COLO829 (cell line): ENCODE measurements at places on chromosomes 2 and 18.
A peak's percentile ranks its signal among the peaks of the same experiment; 100 is the strongest.

GRCh38 chr2:241049739-241050623 is 51.6 kb downstream of the SNED1 start:
- no peak for DNase-seq

GRCh38 chr18:47150029-47150823 is at the start of gene HDHD2:
Gene HDHD2, minus strand, starts transcription at chr18:47150500. Its CDS starts 14,061 bp downstream, at chr18:47136439.
- peak; percentile 69 for DNase-seq

GRCh38 chr2:118443596-118443995 is 355.3 kb downstream of the INSIG2 start:
- no peak for DNase-seq

DNA sequence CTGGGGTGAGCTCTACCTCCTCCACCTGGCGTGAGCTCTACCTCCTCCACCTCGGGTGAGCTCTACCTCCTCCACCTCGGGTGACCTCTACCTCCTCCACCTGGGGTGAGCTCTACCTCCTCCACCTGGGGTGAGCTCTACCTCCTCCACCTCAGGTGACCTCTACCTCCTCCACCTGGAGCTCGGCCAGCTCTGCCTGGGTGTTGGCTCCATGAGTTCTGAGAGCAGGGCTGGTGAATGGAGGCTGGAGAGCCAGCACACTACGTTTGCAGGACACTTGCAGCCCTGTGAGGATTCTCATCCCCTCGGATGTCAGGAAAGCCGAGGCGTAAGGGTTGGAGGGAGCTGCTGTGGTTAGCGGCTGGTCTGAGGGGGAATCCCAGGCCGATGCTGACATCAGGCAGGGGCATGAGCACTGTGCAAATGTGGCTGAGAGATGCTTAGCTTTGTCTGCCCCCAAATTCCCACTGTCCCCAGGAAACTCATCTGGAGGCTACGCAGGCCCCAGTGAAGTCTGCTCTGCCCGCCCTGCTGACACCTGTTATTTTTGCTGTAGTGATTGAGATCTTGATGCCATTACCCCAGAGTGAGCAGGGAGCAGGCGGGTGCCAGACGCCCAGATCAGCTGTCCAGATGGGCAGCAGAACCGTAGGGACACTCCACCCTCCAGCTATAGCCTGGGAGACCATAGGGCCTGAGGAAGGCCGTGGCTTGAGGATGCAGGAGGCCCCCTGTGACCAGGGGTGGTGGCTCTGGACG is 3.3 kb downstream of the CROCC2 start:
- no peak for DNase-seq

DNA sequence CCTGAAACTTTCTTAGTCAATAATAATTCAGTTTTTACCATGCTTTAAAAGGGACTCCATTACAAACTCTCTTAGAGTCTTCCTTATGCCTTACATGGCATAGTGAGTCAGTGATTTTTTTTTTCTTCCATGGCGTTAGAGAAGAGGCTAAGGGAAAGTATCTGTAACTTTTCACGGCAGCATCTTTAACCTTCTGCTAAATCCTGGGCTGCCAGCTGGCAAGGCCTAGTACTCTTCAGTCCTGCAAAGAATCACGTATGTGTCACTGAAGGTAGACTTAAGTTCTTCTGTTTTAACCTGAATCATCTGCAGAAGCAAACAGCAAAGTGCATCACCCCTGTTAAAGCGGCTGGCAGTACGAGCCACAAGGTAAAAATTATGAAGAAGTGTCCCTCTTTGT is 286.3 kb upstream of the FN1 start:
- DNase-seq: no peak

DNA sequence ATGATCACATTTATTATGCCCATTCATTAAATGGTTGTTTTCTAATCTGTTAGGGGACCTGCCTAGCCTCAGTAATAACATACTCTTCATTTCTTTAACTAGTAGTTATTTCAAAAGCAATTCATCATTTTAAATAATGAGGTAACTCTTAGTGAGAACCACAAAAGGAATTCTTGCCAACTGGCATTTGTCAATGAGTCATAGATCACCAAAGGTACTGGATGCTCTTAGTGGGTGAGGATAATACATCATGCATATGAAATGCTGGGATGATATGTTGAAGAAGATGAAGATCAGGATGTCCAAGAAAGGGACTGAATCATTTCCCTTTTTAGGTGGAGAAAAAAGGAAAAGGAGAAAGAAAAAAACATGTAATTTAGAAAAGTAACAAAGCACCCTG is 826.2 kb upstream of the DDX18 start:
- no peak for DNase-seq

GRCh38 chr2:131044075-131044756 is 49.0 kb downstream of the FAM168B start:
- no peak for DNase-seq

- DNase-seq: peak; percentile 28
Observed at GRCh38 chr18:10138719-10139118, 224.9 kb downstream of the VAPA start.

GRCh38 chr18:12283256-12283655 is 24.8 kb upstream of the TUBB6 start:
- no peak for DNase-seq

DNA sequence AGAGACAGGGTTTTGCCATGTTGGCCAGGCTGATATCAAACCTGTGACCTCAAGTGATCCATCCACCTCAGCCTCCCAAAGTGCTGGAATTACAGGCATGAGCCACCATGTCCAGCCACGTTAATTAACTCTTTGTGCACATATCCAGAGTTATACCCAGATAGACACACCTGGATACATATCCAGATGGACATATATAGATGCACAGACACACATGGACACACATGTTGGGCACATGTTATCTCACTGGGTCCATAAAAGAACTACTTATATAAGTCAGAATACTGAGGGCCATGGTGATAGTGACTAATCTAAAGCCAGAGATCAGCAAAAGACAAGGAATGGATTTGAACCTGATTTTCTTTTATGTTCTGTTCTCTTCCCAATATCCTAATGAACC is 158.6 kb downstream of the IRS1 start:
- DNase-seq: no peak

DNA sequence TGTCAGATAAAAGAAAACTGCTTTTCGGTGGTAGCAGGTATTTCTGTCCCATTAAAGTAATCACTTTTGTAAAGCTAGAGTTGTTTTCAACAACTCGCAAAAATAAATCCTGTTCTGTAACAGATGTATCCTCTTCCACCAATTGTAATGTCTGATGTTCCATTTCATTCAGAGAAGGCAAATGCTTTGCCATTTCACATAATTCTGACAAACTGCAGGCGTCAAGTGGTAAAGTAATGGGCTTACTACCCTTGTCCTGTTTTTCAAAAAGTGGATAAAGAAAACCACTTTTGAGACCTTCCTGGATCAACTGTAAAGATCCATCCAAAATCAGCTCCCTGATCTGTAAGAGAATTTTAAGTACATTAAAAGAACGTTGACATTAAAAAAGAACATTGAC is 16.6 kb downstream of the METTL4 start:
- no peak for DNase-seq

GRCh38 chr2:232432598-232433184 is 23.3 kb upstream of the ALPI start:
- DNase-seq: no peak

DNA sequence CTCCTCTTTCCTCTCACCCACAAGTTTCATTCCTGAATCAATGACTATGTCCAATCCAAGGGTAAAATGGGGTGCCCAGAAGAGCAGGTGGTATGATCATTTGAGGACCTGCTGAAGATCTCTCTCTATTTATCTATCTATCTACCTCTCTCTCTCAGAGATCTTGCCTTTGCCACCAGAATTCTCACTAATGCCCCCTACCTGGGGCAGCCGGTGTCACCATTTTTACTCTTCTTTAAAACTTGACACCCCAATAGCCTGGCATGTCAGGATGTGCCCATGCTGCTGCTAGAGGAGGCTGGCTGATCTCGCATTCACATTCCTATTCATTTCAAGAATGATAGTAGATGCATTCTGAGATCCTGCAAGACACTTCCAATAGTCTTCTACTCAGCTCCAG is 24.3 kb upstream of the RPIA start:
- no peak for DNase-seq

- DNase-seq: no peak
Observed at GRCh38 chr2:200223205-200223784, 83.2 kb upstream of the SPATS2L start.

- no peak for DNase-seq
Observed at GRCh38 chr2:96574364-96574763, 37.8 kb downstream of the ARID5A start.

- no peak for DNase-seq
Observed at GRCh38 chr2:199160677-199161465, 296.9 kb downstream of the SATB2 start.

DNA sequence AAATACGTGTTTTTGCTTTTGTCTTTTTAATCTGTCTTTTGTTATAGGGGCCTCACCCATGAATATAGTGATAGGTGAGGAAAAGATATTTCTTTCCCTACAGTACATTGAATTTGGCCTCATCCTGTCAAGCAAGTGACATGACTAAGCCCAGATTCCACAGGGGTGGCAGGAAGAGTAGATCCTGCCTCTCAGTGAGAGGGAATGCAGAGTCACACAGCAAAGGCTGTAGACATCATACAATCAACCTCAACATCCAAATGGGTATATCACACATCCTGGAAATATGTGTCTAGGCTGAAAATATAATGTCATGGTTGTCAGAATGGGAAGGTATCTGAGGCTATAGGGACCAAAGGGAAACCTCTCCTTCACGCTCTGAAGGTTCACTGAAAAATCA is 269.6 kb downstream of the CDH20 start:
- no peak for DNase-seq

DNA sequence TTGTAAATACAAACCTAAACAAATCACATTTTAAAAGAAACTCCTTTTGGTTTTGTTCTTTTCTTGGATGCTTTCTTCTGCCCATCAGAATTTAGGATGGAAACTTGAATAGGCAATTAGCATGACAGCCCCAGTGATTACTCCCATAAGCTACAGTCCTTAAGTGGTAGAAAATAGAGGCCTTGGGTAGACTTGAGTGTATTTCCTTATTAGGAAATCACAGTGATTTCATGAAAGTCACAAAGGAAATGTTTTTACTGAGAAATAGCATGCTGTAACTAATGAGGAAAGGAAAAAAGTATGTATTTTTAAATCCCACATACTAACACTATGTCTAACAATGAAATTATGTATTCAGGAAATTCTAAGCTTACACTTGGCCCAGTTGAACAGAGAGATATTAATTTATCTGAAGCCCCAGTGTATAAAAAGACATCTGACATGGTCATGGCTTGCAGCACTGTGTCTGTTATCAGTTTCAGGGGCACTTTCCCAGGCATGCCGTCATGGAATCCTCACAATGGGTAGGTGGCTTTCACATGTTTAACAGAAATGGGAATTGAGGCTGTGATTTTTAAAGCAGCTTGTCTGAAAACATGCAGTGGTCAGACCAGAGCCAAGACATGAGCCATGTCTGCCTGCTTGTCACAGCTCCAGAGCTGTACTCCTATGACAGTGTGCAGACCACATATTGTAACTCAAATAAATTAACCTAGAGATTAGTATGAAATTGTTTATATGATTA is 79.7 kb upstream of the TRIB2 start:
- no peak for DNase-seq

DNA sequence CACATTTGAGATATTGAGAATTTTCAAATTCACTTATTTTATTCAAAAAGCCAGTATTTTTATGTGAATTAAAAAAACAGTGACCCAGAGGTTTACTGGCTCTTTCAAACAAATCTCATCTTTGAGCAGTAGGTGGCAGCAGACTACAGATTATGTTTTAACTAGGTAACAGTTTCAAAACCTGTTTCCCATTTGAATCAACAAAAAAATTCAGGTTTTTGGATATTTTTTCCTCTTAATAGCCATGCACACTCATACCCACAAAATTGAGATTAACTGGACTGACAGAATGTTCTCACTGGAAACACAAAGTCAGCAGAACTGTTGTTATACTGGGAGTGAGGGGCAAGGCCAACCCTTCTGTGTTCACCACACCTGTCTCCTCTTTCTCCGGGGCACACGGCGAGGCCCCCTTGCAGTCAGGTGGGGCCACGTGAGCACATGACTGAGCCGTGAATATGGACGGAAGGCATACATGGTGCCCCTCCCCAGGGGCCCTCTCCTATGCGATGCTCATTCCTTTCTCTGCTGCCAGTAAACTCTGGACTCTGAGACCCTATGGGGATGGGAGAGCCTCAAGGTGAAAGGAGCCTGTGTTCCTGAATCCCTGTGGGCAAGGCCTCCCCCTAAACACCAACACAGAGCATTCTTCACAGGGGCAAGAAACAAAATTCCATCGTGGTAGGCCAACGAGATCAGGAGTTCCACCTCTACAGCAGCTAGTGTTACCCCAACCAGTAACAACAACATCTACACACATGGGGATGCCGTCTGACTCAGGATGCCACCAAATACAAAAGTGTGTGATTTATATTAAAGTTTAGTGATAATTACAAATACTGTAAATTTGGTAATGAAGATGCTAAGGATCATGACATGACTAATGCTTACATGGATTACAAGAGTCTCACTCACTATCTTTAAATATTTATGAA is 80.4 kb downstream of the LPIN2 start:
- DNase-seq: peak; percentile 49

- DNase-seq: no peak
Observed at GRCh38 chr2:101571951-101572350, 97.0 kb upstream of the RFX8 start.

DNA sequence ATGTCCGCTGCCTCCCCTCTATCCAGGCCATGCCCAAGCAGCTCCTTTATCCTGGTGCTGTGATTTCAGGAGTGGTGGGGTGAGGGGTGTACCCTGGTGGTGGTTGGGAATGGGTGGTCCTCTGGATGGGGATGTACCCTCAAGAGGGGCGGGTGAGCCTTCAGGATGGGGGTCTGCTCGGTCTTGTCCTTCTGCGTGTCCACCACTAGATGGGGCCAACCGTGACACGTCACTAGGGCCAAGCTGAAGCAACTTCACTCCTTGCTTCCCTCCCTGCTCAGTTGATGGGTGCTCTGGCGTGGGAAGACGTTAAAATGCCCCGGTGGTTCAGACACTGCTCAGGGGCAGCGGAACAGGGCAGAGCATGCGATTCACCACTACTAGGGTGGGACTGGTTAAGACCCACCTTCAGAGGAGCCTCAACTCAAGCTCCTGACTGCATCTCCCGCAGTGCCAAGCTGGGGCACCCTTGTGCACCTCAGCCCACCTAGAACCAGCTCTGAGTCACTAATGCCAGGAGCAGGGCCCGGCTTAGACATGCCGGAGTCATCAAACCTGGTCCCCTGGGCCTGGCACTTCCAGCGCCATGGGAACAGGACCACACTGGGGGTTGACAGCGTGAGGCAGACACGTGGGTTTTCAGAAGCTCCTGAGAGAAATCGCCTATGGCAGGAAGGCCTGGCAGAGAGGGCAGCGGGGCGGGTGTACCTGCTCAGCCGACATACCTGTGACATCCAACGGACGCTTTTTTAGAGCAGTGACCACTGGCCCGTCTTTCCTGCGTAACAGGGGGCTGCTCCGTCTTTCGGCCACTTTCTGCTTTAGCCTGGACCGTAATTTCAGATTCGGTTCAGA is 256.7 kb downstream of the HDAC4 start:
- peak; percentile 26 for DNase-seq

- DNase-seq: no peak
Observed at GRCh38 chr2:198628596-198628995, 824.2 kb downstream of the PLCL1 start.

- no peak for DNase-seq
Observed at GRCh38 chr2:164288235-164288634, 333.0 kb downstream of the GRB14 start.

GRCh38 chr2:224086226-224086914 is 47.3 kb upstream of the SERPINE2 start:
- DNase-seq: peak; percentile 90

- DNase-seq: no peak
Observed at GRCh38 chr18:79790996-79791972, 6.5 kb upstream of the KCNG2 start.

GRCh38 chr2:158781353-158781961 is 13.7 kb upstream of the DAPL1 start:
- peak; percentile 91 for DNase-seq
